Kidney glomerular epithelial cell (primary cell): ENCODE measurements at places on chromosomes 5 and 9.

DNA sequence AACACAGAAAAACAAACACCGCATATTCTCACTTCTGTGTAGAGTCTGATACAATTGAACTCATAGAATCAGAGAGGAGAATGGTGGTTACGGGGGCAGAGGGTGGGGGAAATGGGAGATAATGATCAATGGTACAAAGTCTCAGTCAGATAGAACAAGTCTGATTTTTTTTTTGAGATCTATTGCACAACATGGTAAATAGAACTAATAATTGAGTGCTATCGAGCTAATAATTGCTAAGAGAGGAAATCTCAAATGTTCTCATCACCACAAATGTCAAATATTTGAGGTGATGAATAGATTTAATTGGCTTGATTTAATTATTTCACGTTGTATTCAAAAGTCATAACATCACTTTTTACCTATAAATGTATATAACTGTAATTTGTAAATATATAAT lies 121.0 kb upstream of the SPIN1 start:
- no peak for DNase-seq

DNA sequence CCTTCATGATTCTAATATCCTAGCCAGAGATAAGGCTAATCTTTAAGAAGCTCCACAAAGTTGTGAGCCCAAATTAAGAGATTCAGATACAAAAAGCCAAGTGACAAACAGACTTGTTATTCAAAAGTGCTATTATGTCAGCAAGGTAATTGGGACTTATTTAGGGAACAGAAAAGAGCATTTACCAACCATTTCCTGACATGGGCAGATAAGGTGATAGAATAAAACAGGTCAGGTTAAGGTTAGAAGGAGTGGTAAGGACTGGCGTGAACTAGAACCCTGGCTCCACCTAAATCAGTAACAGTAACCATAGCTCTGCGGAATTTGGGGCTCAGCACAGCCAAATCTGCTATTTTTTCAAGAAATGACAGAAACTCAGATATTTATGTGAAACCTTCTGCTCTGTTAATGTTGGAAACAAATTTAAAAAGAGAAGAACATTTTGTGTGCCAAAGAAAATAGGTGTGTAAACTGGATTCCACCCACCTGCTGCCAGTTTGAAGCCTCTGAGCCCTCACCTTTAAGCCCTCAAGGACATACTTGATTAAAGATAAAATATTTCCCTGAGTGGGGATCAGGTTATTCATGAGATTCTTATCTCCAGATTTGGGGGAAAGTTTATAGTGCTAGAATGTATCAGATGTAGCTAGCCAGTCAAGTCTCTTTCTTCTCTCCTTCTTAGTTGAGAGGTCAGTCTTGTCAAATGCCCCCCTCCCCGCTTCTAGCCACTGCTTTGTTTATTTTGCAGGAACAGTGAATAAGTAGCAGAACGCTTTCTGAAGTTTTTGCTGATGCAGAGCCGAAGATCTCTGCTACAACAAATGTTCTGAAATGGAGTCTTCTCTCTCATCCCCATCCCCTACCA lies 10.2 kb upstream of the ERMP1 start:
- DNase-seq, result no peak

- no peak for DNase-seq
These were observed 375.7 kb downstream of the NTRK2 start for GRCh38 chr9:85045271-85045670.

GRCh38 chr5:171351536-171352073 lies 36.0 kb upstream of the NPM1 start:
- no peak for DNase-seq

DNA sequence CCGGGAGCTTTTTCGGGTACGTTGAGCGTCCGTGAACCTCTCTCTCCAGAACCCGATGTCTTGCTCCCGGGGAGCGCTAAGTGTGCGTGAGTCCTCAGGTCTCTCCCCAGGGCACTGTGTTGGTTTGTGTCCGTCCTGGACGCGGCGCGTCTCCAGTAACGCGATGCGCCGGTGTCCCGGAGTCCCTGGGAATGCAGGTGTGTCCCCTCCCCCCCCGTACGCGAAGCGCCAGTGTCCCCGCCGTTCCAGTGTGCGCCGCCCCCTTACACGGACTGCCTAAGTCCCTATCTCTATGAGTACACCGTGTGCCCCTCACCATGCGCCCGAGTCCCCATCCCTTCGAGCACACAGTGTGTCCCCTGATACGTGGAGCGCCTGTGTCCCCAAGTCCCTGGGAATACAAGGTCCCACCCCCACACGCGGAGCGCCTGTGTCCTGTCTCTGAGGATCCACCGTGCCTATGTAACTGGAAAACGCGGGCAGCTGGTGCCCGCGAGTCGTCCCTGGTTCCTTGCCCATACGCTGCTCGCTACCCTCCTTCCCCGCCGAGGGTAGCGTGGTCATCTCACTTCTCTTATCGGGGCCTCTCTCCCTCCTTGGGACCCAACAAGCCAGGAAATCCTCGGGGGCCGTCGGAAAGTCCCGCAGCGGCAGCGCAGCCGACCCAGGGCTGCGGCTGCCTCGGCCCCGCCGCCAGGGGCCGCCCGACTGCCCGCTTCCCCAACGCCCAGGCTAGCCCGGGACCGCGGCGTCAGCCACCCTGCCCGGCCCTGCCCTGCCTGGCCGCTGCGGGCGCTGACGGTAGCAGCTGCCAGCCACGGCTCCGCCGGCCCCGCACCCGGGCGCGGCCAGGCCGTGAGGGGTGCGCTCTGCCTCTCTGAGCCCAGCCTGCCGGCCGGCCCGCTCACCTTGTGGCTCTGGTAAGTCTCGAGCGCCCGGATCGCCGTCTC lies 709 bp downstream of the ELL2 start:
- peak; percentile 70 for DNase-seq

DNA sequence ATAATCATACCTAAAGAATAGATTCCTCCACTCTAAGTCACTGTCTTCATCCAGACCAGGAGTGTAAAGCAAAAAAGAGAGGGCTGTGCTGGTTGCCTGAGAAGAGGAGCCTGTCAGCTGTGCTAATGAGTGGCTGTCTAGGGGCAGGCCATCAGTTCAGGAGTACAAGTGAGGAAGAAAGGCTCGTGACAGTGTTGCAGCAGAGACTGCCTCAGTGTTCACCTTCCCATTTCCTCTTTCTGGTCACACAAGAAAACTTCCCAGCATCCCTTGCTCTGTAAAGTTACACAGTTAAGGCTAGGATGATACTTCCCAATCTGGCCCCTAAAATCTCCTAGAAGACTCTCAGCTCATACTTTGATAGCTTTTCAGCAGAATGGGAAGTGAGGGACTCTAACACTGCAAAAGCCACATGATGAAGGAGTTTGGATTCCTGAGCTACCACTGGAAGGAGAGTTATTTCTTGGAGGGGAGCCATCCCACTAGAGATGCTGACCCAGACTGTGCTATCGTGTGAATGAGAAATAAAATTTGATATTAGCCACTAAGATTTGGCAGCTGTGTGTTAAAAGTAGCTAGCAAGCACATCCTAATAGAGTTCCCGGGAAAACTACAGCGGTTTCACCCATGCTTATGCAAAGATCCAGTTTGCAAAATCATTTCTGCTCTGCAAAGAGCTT lies 67.1 kb downstream of the ADAMTS12 start:
- DNase-seq, result peak; percentile 21

DNA sequence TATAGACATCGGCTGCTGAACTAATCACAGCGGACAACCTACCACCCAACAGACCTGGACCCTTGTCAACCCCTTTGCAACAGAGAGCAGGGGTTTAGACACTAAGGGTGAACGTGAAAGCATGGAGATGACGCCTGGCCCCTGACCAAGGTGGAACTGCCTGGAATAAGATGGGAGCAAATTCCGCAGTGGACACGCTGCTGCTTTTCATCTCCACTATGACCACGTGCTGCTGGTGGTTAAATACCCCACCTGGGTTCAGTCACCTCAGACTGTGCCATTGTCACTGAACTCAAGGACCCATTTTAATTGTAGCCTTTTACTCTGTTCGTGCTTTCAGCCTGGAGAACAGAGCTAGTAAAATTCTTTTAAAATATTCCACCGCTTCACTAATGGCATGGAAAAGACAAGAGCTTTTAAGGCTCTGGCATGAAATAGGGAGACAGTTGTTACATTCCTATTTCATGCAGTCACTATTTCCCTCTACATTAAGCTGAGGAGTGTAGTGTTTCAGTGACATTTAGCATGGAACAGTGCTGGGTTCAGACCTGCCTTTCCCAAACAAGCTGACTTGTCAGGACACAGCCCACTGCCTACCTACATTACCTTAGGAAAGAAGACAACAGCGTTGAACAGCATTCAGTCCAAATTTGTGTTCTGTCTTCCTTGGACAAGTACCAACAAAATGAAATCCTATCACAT lies 96.8 kb downstream of the ANKRD18B start:
- peak; percentile 67 for DNase-seq

- no peak for DNase-seq
These were observed 487.5 kb upstream of the GRIN3A start for GRCh38 chr9:102225841-102226441.

- DNase-seq, result peak; percentile 16
These were observed 172.1 kb downstream of the ENC1 start for GRCh38 chr5:74468421-74468820.

DNA sequence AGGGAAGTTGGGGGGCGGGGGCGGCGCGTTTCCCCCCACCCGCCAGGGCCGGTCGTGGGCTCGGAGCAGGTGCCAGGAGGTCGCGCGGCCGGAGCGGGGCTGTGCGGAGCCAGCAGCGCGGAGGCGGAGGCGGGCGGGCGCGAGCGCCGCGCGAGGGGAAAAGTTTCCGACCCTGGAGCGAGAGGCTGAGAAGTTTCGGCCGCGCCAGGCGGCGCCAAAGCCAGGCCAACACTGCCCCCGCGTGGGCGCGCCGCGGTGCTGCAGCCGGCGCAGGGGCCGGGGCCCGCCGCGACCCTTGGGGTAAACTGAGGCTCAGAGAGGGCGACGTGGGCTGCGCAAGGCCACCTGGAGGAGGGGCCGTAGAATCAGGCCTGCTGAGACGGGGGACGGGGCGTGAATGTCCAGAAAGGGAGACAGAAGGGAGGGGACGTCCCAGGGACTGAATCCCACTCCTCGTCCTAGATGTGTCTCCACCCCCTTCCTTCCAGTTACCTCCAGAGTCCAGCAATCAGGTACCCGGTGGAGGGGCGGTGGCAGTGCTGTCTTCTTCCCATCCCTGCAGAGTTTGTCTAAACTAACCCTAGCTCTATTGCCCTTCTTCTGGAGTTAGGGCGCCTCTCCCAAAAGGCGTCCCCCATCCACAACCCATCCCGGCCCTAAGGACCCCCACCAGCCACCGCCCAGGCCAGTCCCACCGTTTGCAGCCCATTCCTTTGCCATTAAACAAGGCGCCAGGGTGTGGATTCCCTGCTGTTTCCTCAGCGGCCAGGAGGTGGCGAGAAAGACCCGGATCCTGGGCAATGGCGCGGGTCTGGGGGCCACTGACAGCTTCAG lies 10.2 kb downstream of the C9orf50 start:
- no peak for DNase-seq

DNA sequence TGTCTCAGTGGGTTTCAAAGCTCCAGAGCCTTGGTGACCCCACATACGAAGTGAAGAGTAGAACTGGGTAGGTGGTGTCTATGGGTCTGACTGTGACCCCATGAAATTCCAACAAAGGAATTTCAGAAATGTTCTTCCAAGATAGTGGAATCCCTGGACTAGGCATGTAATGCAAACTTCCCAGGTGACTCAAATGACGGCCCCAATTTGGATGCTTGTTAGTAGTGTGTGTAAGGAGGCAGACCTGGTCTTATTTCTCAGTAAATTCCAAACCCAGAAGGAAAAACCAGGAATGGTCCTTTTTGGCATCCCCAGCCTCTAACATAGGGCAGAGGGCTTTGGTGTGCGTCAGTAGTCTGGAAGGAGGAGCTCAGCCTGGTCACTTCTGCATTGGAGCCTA lies 43.6 kb upstream of the ABCA1 start:
- DNase-seq, result peak; percentile 15

- no peak for DNase-seq
These were observed 21.8 kb upstream of the TMOD1 start for GRCh38 chr9:97479496-97480159.

DNA sequence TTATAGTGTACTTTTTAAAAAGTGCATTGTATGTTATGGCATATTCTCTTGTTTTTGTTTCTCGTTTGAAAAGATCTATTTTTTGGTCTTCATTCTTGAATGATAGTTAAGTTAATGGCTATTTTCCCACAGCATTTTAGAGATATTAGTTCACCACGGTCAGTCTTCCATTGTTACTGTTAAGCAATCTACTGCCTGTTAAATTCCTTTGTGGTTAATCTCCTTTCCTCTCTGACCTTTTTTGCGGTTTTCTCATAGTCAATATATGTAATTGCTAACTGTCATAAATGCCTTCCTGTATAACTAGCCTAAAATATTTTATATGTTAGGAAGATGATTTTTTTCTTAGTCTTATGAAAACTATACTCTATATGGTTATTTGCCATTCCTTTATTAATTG lies 250.8 kb upstream of the FBXL7 start:
- DNase-seq, result peak; percentile 82

GRCh38 chr9:96185518-96186156 lies 116.3 kb downstream of the HSD17B3 start:
- no peak for DNase-seq

DNA sequence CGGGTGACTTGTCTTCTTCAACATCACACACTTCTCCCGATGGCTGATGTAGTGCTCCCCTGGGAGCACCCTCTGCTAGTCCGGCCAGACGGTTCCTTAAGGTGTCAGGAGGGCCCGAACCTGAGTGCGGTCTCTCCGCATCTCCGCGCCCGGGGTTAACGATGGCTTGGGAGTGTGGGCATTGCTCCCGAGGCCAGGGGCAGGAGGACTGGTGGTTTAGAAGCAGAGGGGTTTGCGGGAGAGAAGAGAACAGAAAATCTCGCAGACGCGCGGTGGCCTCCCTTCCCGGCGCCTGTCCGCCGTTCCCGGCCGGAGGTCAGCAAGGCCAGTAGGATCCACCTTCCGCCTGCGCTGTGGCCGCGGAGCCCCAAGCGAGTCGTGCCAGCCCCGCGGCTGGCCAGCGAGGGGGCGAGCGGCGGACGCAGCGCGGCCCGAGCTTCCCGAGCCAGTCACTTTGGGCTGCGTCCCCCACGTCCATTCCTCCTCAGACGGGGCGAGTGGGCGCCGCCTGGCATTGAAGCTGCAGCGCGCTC lies 700 bp downstream of the CDO1 start:
- DNase-seq, result no peak

DNA sequence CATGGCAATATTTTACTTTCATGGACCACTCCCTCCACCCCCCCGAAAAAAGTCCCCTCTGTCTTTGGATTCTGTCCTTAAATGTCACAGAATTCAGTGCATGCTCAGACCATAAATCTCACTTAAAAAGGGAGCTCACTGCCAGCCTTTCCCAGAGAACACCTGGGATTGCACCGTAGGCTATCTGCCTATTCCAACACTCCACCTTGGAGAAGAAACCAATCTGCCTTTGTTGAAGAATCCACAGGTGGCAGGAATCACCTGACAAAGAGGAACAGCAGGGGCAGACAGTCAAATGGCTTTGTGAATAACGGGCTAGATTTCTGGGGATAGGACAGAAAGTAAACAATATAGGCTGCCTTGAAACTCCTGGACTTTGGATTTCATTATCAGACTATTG lies 306.7 kb upstream of the BRINP1 start:
- no peak for DNase-seq

GRCh38 chr9:73152953-73153352 lies 1.3 kb downstream of the ANXA1 start:
- DNase-seq, result peak; percentile 62

- DNase-seq, result no peak
These were observed 54.7 kb downstream of the IRX1 start for GRCh38 chr5:3650320-3650719.
